Progenitor cell of endocrine pancreas (in vitro differentiated cells): ENCODE measurements at places on chromosomes 2 and 18. TPM values are rescaled to one million over a fixed set of nuclear protein-coding genes. Genes with fewer than 3 reads are reported as not detected.
A peak's percentile ranks its signal among the peaks of the same experiment; 100 is the strongest.

GRCh38 chr2:176814740-176815367, 397.7 kb upstream of the HNRNPA3 start:
- no peak for DNase-seq

- no peak for DNase-seq
These were observed 249.9 kb downstream of the PLCL1 start for GRCh38 chr2:198054299-198054698.

- DNase-seq: peak; percentile 53
These were observed 155.0 kb downstream of the TTC32 start for GRCh38 chr2:19746611-19747309.

REG3A gene
- not detected in 2 replicates for total RNA-seq

GRCh38 chr2:119006441-119006840, 64.4 kb downstream of the MARCO start:
- DNase-seq: no peak

GRCh38 chr2:109365131-109365530, 236.1 kb downstream of the SH3RF3 start:
- DNase-seq: no peak

DNA sequence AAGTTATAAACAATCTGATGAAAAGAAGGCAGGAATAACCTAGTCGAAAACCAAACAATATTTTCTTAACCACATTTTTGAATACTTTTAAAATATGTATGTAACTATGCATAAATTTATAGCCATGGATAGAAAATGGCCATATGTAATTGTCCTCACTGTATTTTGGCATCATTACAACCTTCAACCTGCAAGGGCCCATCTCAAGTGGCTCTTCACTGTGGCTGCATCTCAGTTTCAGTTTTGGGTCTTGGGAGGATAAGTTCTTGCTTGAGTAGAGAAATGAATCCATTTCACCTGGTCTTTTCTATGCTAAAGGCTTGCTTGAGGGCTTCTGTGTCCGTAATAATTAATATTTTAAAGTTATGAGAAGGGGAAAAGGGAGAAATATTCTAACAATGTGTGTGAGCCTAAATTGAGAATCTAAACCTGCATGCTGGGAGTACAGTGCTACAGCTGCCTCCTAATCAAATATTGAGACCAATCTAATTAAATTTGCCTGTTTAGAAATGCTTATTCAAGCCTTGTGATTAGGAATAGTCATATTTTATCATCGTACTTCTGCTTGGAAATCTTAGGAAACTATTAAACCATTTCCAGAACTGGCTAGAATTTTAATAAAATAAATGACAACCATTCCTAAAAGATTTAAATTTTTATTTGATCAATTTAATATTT, 92.5 kb downstream of the EML4 start:
- DNase-seq: no peak

DNA sequence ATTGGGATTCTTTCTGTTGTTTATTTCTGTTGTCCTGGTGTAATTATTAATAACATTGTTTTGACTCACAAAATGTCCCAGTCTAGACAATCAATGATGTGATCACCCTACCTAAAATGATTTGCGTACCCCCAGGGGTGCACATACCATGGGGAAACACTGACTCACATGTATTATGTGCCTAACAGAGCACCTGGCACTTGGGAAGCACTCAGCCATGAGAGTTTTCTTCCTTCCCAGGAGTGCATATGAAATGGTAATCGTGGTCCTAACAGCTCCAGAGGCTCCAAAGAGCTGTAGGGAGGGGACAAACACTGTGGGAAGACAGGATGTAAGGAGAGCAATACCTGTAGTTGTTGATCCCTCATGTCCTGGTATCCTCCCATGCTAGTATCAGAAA, 187.8 kb upstream of the ERBB4 start:
- no peak for DNase-seq

CPLX4 gene
- total RNA-seq: not detected in 2 replicates

SERPINB11 gene
- not detected in 2 replicates for total RNA-seq

- no peak for DNase-seq
These were observed 51.4 kb downstream of the PAX8 start for GRCh38 chr2:113227290-113227689.

- DNase-seq: no peak
These were observed 21.8 kb downstream of the HSPD1 start for GRCh38 chr2:197477797-197478196.

ALLC gene
- total RNA-seq: 0.16 TPM in 1 of 2 replicates, not detected in the other

- DNase-seq: no peak
These were observed 27.4 kb upstream of the CCNYL1 start for GRCh38 chr2:207683879-207684627.

GRCh38 chr2:133266926-133267590, 301.2 kb downstream of the NCKAP5 start:
- DNase-seq: peak; percentile 9

GRCh38 chr18:35284841-35285240, 5.2 kb downstream of the ZSCAN30 start:
- DNase-seq: no peak

GRCh38 chr18:34592961-34593382, 117.1 kb upstream of the DTNA start:
- DNase-seq: peak; percentile 12

GRCh38 chr18:39660141-39660540, 2094.5 kb upstream of the CELF4 start:
- no peak for DNase-seq

GRCh38 chr2:237059155-237059875, 26.4 kb upstream of the COPS8 start:
- no peak for DNase-seq

ST8SIA5 gene
- total RNA-seq: 5.3 and 6.0 TPM in 2 replicates

DNA sequence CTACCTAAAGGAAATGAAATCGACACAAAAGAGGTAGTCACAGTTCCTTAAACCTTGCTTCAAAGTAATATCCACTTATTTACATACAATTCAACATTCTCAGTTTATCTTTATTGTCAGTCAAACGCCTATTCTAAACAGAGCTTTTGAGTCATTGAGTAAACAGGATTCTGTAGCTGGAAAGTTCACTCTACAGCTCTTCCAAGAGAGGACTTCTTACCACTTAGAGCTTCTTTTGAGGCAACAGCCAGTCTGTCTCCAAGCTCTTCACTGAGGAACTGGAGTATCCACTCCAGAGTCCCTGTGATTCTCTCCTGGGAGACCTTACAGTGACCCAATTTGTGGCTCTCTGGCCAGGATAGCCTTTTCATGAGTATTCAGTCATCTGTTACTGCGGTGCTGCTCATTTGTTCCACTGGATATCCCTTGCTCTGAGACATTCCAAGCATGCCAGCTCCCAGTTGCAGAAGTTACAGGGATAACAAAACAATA, 210.9 kb upstream of the OSR1 start:
- DNase-seq: no peak

DNA sequence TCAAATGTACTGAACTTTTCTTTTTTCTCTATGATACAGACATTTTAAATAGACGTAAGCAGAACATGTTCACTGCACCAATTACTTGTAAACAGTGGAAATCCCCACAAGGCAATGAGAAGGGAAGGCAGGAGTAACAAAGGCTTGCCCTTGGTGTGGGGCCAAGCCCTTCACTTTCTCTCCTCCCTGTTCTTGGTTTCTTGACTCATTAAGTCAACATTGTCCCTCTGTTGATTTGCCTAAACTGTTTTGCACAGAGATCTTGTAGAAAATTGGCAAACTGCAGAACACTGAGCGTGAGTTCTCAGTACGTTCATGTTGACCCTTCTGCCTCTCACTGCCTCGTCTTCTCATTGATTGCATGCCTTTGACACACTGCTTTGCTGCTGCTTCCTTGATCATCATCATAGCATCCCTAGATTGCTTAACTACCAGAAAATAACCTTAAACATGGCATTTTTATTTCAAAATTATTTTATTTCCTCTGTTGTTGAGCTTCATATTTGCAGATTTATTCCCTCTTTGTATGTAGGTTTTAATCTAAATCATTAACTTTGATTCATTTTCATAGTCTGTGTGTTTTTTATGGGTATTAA, 257.7 kb downstream of the PTGR3 start:
- DNase-seq: no peak

GRCh38 chr18:27211569-27211968, 26.5 kb upstream of the CHST9 start:
- no peak for DNase-seq

GRCh38 chr2:212117926-212118325, 420.7 kb downstream of the ERBB4 start:
- DNase-seq: no peak

GRCh38 chr2:20421988-20422370, 24.9 kb upstream of the RHOB start:
- peak; percentile 0 for DNase-seq

- no peak for DNase-seq
These were observed 51.4 kb downstream of the ITGAV start for GRCh38 chr2:186641132-186641806.

- DNase-seq: no peak
These were observed 464.3 kb downstream of the NBAS start for GRCh38 chr2:15096873-15097272.
